ENCODE measurements at places on chromosomes 3 and 15.

DNA sequence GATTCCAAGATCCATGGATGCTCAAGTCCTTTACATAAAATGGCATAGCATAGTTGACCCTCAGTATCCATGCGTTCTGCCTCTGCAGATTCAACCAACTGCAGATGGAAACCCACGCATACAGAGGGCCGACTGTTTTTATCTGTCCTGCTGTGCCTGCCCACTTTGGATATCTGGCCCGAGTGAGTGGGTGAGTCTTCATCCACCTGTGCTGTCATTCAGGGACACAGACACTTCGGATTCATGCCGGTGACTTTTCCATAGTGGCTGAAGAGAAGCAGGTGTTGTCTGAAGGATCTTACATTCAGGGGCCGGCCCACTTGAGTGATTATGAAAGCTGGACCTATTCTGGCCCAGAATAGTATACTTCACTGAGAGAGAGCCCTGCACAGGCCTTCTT is 85.1 kb downstream of the RYR3 start:
- DNase-seq: no peak

DNA sequence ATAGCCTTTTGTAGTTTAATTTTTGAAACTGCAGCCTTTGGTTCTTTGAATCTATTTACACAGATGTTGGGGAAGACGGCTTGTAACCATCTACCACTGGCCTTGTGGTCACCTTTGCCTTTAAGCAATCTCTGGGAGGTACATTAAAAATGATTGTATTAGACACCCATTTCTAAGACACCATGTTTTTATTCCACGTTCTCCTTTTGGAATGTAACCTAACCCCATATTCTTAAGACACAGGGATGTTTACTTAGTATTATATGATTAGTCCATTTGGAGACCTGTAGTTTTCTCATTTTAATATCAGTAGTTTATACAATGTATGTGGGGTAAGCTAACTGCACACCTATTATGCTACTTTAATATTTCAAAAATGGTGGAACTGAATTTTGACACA is 175.1 kb upstream of the PLSCR5 start:
- DNase-seq: no peak

- no peak for DNase-seq
Observed at GRCh38 chr3:159632128-159632527, 356.5 kb upstream of the IL12A start.

- no peak for DNase-seq
Observed at GRCh38 chr3:10137178-10137577, 4.4 kb upstream of the VHL start.

DNA sequence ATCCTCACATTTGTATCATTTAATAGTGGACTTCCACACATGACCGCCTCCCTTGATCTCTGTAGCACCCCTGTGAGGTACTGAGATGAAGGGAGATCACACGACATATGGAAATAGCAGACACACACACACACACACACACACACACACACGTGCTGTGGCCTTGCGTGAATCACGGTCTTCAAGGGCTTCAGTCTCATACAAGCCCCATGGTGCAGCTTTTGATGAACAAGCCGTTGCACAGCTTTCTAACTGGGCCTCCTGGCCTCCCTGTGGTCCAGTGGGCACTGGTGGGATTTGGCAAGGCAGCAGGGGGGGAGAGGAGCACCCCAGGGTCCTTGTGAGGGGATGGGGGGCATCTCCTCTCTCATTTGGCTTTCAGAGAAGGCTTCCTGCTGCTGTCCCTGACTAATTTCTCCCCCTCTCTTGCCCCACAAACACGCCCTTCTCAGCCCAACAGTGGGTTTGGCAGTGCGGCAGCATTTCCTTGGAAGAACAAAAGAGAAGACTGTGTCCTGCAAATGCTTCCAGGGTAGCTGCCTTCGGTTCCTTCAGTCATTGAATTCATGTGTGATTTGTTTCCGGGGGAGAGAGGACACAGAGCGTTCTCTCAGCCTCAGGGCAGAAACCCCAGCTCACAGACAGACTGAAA is 98.7 kb downstream of the SMAD6 start:
- DNase-seq: no peak

GRCh38 chr3:1666865-1667264 is 431.8 kb upstream of the CNTN4 start:
- DNase-seq: no peak

- DNase-seq: no peak
Observed at GRCh38 chr15:60191821-60192220, 187.7 kb downstream of the FOXB1 start.

DNA sequence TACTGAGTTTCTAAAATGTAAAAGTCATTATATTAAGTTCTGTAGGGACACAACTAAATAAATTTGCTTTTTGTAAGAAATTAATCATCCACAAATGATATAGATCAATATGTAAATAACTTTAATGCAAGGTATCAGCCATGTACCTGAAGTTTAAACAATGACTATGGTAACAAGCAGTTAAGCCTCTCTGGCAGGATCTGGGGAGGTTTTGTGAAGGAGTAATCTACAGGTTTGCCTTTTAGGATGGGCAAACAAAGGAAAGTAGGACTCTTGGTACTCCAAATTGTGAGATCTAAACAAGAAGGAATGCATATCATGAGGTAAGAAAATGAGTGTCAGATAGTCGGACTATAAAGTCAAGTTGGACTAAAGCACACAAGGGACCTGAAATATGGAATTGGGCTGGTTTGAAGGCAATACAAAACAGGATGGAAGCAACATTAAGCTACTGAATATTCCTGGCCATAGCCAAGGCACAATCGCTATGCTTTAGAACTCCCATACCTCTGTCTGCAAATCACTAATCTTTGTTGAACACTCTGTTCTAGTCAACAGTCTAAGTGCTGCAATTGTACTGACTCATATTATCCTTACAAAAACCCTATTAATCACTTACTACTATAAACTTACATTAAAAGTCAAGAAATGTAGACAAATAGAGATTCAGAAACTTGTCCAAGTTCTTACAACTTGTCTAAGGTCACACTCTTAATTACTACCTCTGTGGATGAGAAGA is 412.8 kb downstream of the DIPK2A start:
- no peak for DNase-seq
